ENCODE measurements at places on chromosomes 7 and 10.

DNA sequence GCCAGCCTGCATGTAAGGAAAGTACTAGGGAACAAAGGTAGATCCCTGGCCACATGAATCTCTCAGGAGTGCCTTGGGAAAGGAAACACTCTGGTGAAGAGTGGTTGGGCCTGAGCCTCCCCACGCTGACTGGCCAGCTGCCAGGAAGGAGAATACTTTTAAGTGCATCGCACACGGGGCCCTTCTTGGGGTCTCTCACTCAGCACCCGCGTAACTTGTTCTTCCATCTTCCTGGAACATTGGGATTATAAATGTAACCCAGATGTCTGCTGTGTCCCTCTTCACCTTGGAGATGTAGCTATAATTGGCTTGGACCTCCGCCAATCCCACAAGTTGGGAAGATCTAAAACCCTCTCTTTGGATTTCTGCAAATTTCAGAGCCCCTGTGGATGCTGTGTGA is 4.4 kb upstream of the GLI3 start:
- DNase-seq = no peak

- no peak for DNase-seq
These were observed 100.8 kb downstream of the SFMBT2 start for GRCh38 chr10:7310076-7310475.

DNA sequence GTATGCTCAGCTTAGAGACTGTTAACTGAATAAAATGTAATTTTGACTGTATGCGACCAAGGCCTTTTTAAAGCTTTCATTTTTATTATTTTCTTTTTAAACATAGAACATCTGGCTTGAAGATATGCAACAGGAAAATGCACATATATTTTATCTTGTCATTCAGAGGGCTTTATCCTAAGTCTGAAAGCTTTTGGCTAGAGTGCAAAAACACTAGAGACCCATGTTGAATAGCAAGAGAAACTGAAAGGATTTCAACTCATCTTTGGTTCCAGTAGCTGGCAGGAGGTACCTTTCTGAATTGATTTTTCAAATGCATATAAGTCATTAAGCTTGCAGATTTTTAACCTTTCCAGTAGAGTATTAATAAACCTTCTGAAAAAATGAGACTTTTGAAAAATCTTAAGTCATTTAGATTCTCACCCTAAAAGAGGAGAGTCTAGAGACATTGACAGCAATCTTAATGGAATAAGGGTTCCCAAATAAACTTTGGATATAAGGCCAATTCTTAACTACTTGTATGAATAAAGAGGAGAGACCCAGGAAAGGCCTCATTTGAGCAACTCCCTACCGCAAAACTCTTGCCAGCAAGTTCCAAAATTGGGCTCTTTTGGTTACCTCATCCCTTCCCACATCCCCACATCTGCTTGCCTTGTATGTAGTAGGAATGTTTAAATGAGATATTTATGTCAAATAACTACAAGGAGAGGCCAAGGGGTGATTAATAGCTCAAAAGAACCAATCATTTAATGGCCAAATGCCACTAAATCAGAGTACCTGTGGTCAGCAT is 454.4 kb downstream of the HTR7 start:
- no peak for DNase-seq

GRCh38 chr7:131016230-131016629 is 282.2 kb upstream of the KLF14 start:
- DNase-seq = no peak

GRCh38 chr7:134788191-134788590 is 8.8 kb downstream of the CALD1 start:
- DNase-seq = no peak

DNA sequence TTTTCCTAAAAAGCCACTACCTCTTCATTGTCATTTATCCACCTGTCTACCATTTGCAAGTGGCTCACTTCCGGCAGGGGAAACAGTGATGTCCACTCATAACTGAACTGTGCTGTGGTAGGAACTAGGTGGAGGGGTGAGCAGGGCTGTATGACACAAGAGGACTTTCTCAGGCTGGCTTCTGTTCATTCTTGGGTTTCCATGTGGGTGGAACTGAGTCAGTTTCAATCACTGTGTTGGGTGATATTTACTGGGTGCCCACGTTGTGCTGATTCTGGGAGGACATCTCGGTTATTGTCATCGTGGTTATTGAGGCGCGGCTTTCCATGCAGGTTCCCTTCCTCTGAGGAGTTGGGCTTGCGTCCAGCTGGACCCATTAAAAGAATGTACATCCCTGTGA is 38.8 kb downstream of the RAMP3 start:
- DNase-seq = no peak

GRCh38 chr10:53223851-53224250 is 451.3 kb upstream of the MBL2 start:
- DNase-seq = no peak

- DNase-seq = no peak
These were observed 37.1 kb downstream of the ELMO1 start for GRCh38 chr7:37411444-37412034.

DNA sequence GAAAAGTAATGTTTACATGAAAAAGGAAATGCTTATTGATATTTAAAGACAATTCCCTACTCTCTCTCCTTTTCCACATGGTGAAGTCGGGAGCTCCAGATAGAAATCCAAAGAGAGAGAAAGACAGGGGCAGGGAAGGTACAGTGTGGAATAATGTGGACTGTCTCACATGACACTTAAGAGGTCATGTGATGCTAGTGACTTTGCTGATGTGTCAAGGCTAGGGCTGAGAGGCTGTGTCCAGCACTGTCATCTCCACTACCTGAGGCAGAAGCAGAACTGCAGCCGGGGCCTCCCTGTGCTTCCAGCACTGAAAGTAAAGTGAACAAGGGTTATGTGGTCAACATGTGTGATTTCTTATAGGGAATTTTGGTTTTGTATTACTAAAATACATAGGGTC is 26.0 kb downstream of the NRG3 start:
- DNase-seq = no peak

Measured in activated gamma-delta T cell treated with Interleukin-2 at 50 U/mL for 16 hours (primary cell).